Chondrocyte (in vitro differentiated cells): ENCODE measurements at places on chromosomes 7 and 10. TPM values are rescaled to one million over a fixed set of nuclear protein-coding genes. Genes with fewer than 3 reads are reported as not detected.
A peak's percentile ranks its signal among the peaks of the same experiment; 100 is the strongest.

The MYH16 gene
- not detected in 3 replicates for total RNA-seq

The SLC26A4 gene
- 0.55 to 0.85 TPM (median 0.60 TPM) in 3 replicates for total RNA-seq

The DRGX gene
- not detected in 3 replicates for total RNA-seq

The SLC13A1 gene
- not detected in 3 replicates for total RNA-seq

The TDRD1 gene
- not detected in 3 replicates for total RNA-seq

The TCAF2 gene
- total RNA-seq = 2.1 to 2.8 TPM (median 2.3 TPM) in 3 replicates

The OR2A12 gene
- total RNA-seq = not detected in 3 replicates

The ZNF467 gene
- total RNA-seq = 2.3 to 3.5 TPM (median 3.1 TPM) in 3 replicates

GRCh38 chr7:47746468-47746867, 164.6 kb upstream of the TNS3 start:
- no peaks in the 10 kb centered on the region for H3K36me3 ChIP-seq
- no peak overlapping the region for H3K27ac ChIP-seq
- no peak overlapping the region for H3K4me3 ChIP-seq
- DNase-seq = peak; percentile 34
- H3K27me3 ChIP-seq = no peaks in the 10 kb centered on the region

DNA sequence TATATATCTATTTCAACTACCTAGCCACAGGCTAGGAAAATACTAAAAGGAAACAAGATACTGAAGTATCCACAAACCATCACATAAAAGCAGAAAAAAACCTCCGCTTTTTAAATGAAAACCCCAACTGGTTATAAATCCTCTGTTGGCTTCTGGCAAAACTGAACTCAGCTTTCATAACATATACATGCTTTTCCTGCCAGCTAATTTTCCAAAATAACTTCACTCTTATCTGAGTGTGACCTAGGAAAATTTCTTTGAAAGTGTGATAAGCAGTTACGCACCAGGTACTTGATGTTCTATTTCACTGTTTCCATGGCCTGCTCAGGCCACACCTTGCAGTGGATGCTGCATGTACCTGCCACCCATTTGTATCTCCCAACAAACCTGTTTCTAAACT, 11.8 kb downstream of the FAM3C start:
- DNase-seq = no peak
- no peaks in the 10 kb centered on the region for H3K36me3 ChIP-seq
- H3K27ac ChIP-seq = no peak overlapping the region
- no peaks in the 10 kb centered on the region for H3K27me3 ChIP-seq
- peaks cover 47% of the 10 kb centered on the region for H3K4me1 ChIP-seq
- H3K4me3 ChIP-seq = no peak overlapping the region

DNA sequence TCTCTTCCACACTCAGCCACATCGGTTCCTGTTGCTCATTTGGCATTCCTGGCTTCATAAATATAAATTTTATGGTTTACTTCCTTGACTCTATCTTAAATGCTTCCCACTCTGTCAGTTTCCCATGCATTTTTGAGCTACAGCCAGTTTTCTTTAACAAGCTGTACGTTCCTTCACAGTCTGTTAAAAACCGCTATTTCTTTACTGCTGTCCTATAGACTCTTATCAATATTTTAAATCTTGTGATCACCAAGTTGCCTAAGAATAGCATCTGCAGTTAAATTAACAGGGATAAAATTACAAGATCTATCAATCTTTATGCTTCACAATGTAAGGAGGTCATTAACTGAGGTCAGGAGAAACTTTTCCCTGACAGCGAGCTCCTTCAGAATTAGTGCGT, 103.1 kb upstream of the RHOBTB1 start:
- H3K4me3 ChIP-seq = no peak overlapping the region
- no peaks in the 10 kb centered on the region for H3K4me1 ChIP-seq
- no peak overlapping the region for H3K27ac ChIP-seq
- DNase-seq = no peak
- H3K36me3 ChIP-seq = peaks cover 2% of the 10 kb centered on the region

GRCh38 chr7:20793694-20794394, 7.2 kb upstream of the SP8 start:
- H3K27me3 ChIP-seq = peaks cover 74% of the 10 kb centered on the region
- H3K4me3 ChIP-seq = no peak overlapping the region
- H3K27ac ChIP-seq = no peak overlapping the region
- DNase-seq = no peak

- no peak for DNase-seq
- H3K4me1 ChIP-seq = peaks cover 52% of the 10 kb centered on the region
- H3K27me3 ChIP-seq = no peaks in the 10 kb centered on the region
- H3K27ac ChIP-seq = no peak overlapping the region
- no peaks in the 10 kb centered on the region for H3K36me3 ChIP-seq
Observed at GRCh38 chr7:101819183-101819582, 1.8 kb downstream of the CUX1 start.

DNA sequence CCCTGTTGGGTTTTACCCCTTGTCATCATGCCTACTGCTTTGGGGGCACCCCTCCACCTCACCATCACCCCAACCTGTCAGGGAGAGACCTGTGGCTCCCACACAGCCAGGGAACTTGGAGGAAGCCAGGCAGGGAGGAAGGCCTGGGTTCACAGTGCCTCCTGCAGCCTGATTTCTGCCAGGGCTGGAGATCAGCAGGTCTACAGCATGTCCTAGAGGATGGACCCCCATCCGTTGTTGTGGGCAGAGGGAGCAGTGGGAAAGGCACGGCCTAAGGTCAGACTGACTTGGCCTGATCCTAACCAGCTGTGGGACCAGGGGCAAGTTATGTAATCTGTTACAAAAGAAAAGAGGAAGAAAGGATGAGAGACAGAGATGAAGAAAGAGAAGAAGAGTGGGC, 28.2 kb downstream of the ZCCHC24 start:
- peaks cover 19% of the 10 kb centered on the region for H3K36me3 ChIP-seq
- no peak overlapping the region for H3K27ac ChIP-seq
- peaks cover 33% of the 10 kb centered on the region for H3K4me1 ChIP-seq
- H3K4me3 ChIP-seq = no peak overlapping the region
- DNase-seq = peak; percentile 33
- no peaks in the 10 kb centered on the region for H3K27me3 ChIP-seq

DNA sequence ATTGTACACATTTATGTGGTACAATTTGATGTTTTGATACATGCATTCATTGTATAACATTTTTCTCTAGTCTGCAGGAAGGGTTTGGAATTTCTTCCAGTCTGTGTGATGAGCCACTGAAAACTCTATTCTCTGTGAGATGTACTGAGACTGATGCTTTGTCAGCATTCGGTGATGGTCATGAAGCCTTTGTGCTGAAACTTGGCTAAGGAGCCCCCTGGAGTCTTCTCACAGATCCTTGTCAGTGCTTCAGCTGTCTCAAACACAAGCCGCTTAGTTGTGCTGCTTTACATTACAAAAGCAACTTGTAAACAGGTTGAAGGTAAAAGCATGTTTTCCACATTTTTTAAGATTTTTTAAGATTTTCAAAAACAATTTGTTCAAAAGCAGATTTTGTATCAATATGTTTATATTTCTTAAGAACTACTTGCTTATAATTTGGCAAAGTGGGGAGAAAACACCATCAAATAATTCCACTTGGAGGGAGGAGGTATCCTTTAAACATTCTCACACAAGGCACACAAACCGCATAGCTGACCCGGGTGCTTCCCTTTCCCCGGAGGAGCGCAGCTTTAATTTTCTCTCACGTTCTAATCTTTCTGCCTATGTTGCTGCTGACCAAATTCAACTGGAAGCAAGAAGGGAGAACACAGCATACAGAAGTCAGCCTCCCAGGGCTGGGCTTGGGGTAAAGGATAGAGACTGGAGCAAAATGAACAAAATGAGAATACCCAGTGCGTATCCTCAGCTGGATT, 249.8 kb upstream of the VSTM2A start:
- H3K27ac ChIP-seq = no peak overlapping the region
- no peaks in the 10 kb centered on the region for H3K4me1 ChIP-seq
- no peak overlapping the region for H3K4me3 ChIP-seq
- H3K27me3 ChIP-seq = no peaks in the 10 kb centered on the region

GRCh38 chr7:100561491-100562194, 12.1 kb downstream of the SAP25 start:
- peaks cover 1% of the 10 kb centered on the region for H3K36me3 ChIP-seq
- H3K27ac ChIP-seq = no peak overlapping the region
- no peak overlapping the region for H3K4me3 ChIP-seq
- no peaks in the 10 kb centered on the region for H3K4me1 ChIP-seq
- peak; percentile 85 for DNase-seq

GRCh38 chr7:158407581-158408317, 179.9 kb downstream of the PTPRN2 start:
- no peaks in the 10 kb centered on the region for H3K36me3 ChIP-seq
- no peak overlapping the region for H3K27ac ChIP-seq
- peak; percentile 65 for DNase-seq
- no peak overlapping the region for H3K4me3 ChIP-seq

GRCh38 chr10:12512332-12513002, 163.1 kb downstream of the CAMK1D start:
- H3K27ac ChIP-seq = no peak overlapping the region
- no peak for DNase-seq
- H3K4me1 ChIP-seq = peaks cover 19% of the 10 kb centered on the region
- H3K27me3 ChIP-seq = no peaks in the 10 kb centered on the region

GRCh38 chr10:125035588-125036295, 93.8 kb downstream of the ZRANB1 start:
- DNase-seq = no peak
- H3K27me3 ChIP-seq = no peaks in the 10 kb centered on the region

- H3K4me1 ChIP-seq = peaks cover 11% of the 10 kb centered on the region
- H3K27ac ChIP-seq = no peak overlapping the region
- H3K4me3 ChIP-seq = no peak overlapping the region
Observed at GRCh38 chr10:7378602-7379403, 32.0 kb downstream of the SFMBT2 start.

GRCh38 chr7:2266911-2267310, 24.9 kb downstream of the NUDT1 start:
- H3K4me1 ChIP-seq = peaks cover 6% of the 10 kb centered on the region
- DNase-seq = no peak
- H3K27me3 ChIP-seq = no peaks in the 10 kb centered on the region
- no peak overlapping the region for H3K4me3 ChIP-seq
- no peak overlapping the region for H3K27ac ChIP-seq

GRCh38 chr7:18693406-18693805, 197.9 kb downstream of the HDAC9 start:
- H3K4me3 ChIP-seq = no peak overlapping the region
- H3K36me3 ChIP-seq = no peaks in the 10 kb centered on the region
- H3K4me1 ChIP-seq = peaks cover 10% of the 10 kb centered on the region

DNA sequence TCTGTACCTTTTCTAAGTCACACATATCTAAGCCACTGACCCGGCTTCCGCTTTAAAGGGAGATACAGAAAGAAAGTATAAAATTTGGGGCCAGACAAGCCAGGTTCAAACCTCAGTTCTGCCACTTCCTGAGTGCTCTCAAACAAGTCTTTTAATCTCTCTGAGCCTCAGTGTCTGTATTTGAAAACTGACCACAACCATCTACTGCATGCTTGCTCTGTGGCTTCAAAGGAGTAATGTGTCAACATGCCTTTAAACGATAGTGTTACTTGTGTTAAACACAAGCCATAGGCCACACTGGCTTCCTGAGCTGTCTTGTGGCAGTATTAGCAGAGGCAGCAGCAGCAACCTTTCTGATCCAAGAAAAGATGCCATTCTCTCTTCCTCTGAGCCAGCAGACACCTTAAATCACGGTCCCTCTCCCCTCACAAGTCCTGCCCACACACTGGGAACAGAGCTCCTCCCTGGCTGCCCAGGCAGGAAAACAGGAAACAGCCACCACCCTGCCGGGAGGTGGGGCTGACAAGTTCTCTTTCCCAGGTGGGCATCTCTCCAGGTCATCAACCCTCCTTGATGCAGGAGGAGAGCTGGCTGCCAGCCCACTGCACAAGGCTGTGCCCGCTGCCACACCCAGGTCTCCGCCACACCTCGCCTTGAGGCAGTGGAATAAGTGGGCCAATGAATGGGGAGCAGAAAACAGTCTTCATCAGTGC, 10.7 kb downstream of the HIP1 start:
- no peak overlapping the region for H3K4me3 ChIP-seq
- DNase-seq = peak; percentile 77
- H3K27me3 ChIP-seq = no peaks in the 10 kb centered on the region
- peaks cover 30% of the 10 kb centered on the region for H3K4me1 ChIP-seq

DNA sequence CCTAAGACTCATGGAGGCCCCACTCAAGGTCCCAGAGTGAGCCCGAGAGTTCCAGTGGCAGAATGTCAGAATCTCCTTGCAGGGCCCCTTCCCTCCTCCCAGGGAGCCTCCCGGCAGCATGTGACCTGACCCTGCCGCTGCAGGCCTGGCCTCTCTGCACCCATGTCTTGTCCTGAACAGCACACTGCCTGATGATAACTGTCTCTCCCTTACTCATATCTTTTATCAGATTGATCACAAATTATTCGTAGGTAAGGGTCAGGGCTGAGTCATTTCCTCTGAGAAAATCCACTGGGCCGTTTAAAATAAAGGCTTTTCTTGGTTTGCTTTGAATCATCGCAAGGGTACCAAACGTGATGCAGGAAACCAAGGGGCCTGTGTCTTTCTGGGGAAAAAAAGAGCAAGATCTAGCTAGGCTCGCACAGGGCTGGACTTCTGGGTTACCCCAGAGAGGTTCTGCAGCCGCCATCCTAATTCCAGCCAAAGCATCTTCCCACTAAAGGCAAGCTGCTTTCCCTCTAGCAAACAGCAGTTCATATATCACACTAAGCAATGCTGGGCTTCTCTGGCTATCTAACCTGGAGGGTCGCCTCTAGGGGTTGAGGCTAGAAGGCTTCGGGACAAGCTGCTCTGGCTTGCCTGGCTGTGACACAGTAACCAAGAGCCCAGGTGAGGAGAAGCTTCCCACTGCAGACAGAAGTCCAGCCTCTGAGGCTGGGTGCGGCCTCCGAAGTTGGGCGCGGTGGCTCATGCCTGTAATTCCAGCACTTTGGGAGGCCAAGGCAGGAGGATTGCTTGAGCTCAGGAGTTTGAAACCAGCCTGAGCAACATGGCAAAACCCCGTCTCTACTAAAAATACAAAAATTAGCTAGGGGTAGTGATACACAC, 104.9 kb downstream of the SPDYE5 start:
- peaks cover 10% of the 10 kb centered on the region for H3K4me1 ChIP-seq
- DNase-seq = no peak
- no peak overlapping the region for H3K27ac ChIP-seq
- H3K27me3 ChIP-seq = no peaks in the 10 kb centered on the region

GRCh38 chr7:149685455-149685854, 87.9 kb downstream of the ZNF467 start:
- H3K36me3 ChIP-seq = no peaks in the 10 kb centered on the region
- peaks cover 8% of the 10 kb centered on the region for H3K27me3 ChIP-seq
- no peak overlapping the region for H3K27ac ChIP-seq
- DNase-seq = no peak
- peaks cover 3% of the 10 kb centered on the region for H3K4me1 ChIP-seq

- no peak for DNase-seq
- H3K27me3 ChIP-seq = no peaks in the 10 kb centered on the region
- no peak overlapping the region for H3K4me3 ChIP-seq
- H3K4me1 ChIP-seq = peaks cover 31% of the 10 kb centered on the region
- H3K27ac ChIP-seq = no peak overlapping the region
Observed at GRCh38 chr10:114021717-114022680, 21.7 kb upstream of the ADRB1 start.

DNA sequence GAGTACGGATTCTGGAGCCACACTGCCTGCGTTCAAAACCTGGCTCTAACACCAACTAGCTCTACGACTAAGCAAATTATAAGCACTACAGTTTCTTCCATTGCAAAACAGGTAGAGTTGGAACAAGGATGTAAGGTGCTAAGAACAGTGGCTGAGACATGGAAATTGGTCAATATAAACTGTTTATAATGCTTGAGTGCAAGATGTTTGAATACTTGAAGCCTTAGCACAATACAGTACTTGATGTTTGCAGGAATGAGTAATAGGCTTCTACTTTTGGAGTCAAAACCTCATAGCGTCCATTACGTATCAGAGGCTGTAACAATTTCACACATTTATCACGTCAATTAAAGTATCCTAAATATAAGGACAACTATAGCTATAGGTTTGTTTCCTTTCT, 6.9 kb downstream of the NT5C2 start:
- peaks cover 71% of the 10 kb centered on the region for H3K4me1 ChIP-seq
- no peaks in the 10 kb centered on the region for H3K36me3 ChIP-seq
- H3K27me3 ChIP-seq = no peaks in the 10 kb centered on the region
- H3K27ac ChIP-seq = no peak overlapping the region
- no peak overlapping the region for H3K4me3 ChIP-seq
- DNase-seq = no peak
